ENCODE measurements at places on chromosomes 16 and 17.
A peak's percentile ranks its signal among the peaks of the same experiment; 100 is the strongest.

DNA sequence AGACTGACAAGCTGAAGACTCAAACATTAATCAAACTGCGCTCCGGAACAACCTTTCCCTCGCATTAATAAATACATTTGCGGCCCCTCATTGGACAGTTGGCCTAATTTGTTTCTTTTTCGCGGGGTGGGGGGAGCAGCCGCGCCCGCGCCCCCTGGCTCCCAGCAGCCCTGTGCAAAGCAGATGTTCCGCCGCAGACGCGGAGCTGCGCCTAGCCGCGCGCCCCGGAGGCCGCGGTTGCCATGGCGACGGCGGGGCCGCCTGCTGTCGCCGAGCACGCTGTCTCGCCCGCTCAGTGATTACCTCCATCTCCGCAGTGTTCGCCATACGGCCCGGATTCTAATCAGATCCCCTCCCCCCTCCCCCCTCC is 25.5 kb downstream of the COPZ2 start:
- peak; percentile 74 for DNase-seq

- no peak for DNase-seq
Measured at GRCh38 chr17:49051269-49051668, 54.1 kb downstream of the IGF2BP1 start.

GRCh38 chr16:74725651-74726455 is 25.2 kb upstream of the MLKL start:
- no peak for DNase-seq

DNA sequence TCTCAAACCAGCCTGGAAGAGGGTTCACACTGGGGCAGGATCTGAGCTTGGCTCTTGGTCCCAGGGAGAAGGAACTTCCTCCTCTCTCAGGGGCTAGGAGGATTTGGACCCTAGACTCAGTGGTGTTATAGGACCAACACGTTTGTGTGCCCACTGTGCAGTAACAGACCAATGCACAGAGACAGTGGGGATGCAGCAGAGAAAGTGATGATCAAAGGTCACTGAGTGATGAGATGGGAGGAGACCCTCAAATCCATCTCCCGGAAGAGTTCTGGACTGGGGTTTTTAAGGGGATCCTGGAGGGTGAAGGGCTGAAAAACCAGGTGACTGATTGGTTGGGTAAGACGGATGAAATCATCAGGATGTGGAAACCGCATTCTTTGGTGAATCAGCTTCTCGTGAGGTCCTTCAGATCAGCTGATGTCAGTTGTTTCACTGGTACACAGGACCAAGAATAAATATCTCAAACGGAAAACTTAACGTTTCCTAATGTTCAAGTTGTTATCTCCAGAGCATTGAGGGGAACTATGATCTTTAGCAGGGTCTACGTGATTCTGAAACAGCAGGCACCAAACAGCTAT is 3.3 kb upstream of the VAC14 start:
- no peak for DNase-seq

GRCh38 chr17:59899099-59899498 is 6.2 kb downstream of the RPS6KB1 start:
- no peak for DNase-seq

GRCh38 chr16:85587762-85588556 is 25.2 kb upstream of the GSE1 start:
- no peak for DNase-seq

DNA sequence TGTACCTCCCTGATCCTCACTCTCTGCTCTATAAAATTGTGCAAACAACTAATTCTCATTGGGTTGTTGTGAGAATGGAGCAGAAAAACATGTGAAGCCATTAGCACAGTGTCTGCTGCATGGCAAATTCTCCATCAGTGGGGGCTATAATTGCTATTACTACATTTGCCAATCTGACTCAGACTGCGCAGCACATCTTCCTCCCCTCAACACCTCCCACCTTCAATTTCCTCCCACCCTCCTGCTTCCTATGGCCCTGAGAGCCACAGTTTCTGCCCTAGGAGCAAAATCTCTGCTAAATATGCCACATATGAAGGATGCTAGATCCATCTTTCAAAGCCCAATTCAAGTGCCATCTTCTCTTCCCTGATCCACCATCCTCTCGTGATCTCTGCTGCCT is 37.0 kb downstream of the ABCC12 start:
- DNase-seq: no peak

GRCh38 chr16:2482249-2482648 is 7.3 kb downstream of the TBC1D24 start:
- no peak for DNase-seq

DNA sequence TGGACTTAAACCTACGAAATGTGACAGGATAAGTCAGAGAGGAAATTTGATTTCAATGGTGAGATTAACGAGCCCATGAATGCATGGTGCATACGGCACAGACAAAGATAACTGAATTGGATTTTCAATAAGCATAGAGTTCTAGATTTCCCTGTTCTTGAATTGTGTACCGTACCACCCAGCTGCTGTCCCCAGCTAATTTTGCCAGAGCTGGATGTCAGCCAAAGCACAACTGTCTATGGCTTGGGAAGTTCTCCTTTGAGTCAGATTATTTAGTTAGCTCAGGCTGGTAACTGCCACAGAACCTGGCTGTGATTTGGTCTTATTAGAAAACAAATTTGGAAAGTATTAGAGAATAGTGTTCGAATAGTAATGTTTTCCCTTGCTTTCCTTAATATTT is 143.1 kb downstream of the CDH13 start:
- DNase-seq: no peak

DNA sequence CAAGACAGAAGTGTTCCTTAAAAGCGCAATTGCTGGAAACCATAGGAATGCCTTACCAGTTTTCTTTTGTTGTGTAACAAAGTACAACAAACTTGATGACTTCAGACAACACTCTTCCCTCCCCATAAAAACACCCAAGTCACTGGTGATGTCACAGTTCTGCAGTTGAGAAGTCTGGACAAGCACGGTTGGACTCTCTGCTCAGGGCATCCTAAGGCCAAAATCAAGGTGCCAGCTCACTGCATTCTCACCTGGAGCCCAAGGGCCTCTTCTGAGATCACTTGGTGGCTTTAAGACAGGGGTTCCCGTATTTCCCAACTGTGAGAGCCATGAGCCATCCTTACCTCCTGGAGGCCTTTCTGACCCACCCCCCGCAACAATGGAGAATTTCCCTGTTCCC is 45.6 kb upstream of the MEAK7 start:
- DNase-seq: no peak

GRCh38 chr17:72365857-72366414 is 245.1 kb downstream of the SOX9 start:
- no peak for DNase-seq

- DNase-seq: no peak
Measured at GRCh38 chr17:69757688-69758430, 317.2 kb upstream of the KCNJ16 start.

DNA sequence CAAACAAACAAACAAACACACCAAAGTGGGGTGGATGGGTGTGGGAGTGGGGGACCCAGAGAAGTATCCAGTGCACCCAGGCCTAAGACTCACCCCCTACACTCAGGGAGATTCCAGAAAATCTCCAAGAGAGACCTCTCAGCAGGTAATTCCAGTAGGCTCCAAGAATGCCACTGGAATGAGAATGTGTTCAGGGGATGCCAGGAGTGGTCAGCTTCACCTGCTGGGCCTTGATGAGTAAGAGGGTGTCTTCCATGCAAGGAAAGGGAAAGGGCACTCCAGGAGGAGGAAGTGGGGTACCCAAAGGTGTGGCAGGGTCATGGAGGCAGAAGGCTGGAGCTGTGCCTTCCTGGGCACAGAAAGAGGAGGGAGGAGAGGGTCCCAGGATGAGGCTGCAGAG is 9.9 kb downstream of the CDH1 start:
- DNase-seq: no peak

DNA sequence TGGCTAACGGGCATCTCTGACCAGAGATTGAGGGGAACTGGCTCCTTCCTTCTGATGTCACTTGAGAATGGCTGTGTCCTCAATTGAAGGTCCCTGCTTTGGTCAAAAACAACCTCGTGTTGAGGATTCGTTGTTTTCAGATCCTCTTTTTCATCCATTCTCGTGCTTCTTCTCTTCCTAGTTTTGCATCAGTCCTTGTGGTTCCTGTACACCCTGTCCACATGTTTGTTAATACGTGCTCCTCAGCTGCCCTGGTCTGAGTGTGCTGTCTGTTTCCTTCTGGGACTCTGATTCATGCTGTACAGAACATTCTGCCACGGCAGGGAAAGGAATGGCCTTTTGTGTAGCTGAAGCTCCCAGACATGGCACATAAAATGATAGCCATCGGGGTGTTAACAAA is 863.2 kb upstream of the GOT2 start:
- DNase-seq: no peak

- DNase-seq: no peak
Measured at GRCh38 chr16:72921106-72921505, 126.8 kb downstream of the ZFHX3 start.

DNA sequence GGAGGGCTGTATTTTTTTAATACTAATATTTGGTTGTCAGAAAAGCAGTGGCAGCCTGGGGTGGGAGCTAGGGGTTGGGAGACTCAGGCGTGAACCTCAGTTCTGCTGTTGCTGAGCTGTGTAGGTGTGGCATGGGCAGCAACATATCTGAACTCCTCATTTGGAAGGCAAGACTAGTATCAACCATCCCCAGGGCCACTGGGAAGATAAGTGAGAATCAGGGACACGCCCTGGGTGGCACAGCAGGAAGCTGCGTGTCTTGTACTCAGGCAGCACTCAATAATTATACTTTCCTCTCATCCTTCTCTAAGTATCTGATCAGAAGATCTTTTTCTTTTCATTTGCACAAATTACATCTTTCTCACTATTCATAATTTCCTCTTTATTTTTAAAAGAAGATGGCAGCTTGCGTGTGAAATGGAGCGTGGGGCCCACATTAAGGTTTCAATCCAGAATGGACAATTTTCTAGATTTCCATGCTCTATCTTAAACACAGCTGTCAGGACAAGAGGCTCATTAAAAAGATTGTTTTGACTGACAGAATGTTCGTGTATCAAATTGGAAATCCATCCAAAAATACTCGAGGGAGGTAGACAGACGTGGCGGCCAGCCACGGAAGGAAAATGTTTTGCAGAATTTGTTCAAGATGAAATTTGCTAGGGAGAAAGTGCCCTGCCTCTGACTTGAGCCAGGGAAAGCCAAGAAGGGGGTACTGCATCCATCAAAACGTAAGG is 121.1 kb downstream of the CPPED1 start:
- DNase-seq: no peak

DNA sequence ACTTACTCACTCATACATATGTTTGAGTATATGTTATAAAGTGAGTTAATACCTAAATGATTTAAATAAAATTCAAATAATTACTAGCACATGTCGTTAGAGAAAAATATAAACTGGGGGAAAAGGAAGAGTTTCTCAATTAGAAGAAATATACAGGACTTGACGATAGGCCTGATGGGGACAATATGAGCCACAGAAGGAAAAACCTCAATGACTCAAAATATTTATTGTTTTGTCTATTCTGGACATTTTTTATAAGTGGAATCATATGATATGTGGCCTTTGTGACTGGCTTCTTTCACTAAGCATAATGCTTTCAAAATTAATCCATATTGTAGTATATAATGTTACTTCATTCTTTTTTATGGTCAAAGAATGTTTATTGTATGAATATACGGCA is 339.2 kb upstream of the PMFBP1 start:
- no peak for DNase-seq

DNA sequence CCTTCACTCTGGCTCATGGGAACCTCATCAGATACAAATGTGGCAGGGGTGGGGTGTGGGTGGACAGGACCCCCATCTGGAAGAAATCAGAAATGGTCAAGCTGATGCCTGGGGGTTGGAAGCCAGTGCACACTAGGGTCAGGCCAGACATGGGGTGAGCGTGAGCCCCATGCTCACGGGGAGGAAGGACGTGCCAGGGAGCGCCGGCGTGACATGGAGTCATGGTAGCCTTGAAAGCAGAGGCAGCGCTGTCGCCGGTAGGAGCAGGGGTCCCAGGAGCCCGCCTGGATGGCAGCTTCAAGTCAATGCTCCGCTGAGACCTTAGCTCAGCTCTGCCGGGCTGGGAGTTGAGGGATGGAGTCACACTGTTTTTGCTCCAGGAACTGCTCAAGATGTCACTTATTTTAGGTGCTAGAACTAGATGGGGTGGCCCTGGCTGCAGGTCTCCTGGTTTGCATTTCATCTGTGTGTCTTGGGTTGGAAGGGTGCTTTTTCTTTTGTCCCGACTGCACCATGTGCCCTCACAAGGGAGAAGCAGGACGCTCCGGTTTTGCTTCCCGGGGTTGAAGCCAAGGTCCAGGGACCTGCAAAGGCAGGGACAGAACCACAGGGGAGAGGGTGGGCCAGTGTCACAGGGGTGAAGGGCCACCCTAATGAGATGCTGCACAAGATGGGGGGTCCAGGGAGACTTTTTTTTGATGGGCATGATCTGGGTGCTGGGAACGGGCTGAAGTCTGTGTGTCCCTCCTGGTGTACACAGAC is 51.4 kb downstream of the USP22 start:
- DNase-seq: no peak

- no peak for DNase-seq
Measured at GRCh38 chr16:20385844-20386832, 18.4 kb downstream of the PDILT start.

GRCh38 chr17:78969865-78970264 is 9.9 kb downstream of the LGALS3BP start:
- DNase-seq: no peak

- no peak for DNase-seq
Measured at GRCh38 chr16:48323783-48324775, 61.1 kb downstream of the SIAH1 start.

- no peak for DNase-seq
Measured at GRCh38 chr16:67413978-67414911, 2.0 kb downstream of the ZDHHC1 start.

DNA sequence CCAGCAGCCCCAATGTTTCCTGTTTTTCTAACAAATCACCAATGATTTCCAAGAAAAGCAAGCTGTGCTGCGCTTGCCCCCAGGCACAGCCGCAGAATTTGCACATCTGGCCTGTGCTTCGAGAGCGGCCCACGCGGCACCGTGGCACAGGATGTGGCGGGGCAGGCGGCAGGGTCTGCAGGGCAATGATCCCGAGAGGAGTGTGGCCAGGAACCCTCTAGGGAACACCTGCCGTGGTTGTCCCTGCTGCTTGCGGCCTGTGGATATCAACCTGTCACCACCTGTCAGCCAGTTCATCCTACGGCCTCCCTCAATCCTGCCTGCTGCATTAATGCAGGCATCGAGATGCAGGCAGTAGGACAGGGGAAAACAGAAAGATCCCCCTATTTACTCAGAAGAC is 24.0 kb downstream of the PIK3R5 start:
- no peak for DNase-seq

GRCh38 chr17:71849783-71850768 is 270.7 kb upstream of the SOX9 start:
- DNase-seq: no peak

- peak; percentile 81 for DNase-seq
Measured at GRCh38 chr17:2194889-2195335, 108.7 kb downstream of the SMG6 start.

All from DMS79 (cell line).